Stimulated activated CD8-positive, alpha-beta memory T cell treated with anti-CD3 and anti-CD28 coated beads, Interleukin-2, amount 100 ng/mL, for 48 hours (primary cell): ENCODE measurements at places on chromosomes 7 and 10.

- DNase-seq, result no peak
These were observed 5.7 kb upstream of the NDST2 start for GRCh38 chr10:73816917-73817729.

- no peak for DNase-seq
These were observed 12.7 kb upstream of the VDAC2 start for GRCh38 chr10:75197906-75198305.

- DNase-seq, result no peak
These were observed 19.1 kb upstream of the SVOPL start for GRCh38 chr7:138720286-138720685.

DNA sequence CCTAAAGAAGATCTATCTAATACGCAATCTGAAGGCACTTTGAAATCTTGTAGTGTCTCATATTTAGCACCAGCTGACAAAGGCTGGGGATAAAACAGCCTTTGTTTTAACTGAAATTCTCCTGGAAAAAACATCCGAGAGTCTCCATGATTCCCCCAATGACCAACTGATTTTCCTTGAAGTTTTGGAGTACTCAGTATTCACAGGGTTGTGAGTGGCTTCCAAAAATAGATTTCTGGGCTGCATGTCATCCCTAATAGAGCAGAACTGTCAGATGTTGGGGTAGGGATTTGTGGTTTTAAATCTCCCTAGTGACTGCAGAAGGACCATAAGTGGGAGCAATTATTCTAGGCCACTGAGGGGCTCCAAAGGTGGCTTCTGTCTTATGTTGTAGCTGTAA lies 206.4 kb downstream of the TAX1BP1 start:
- DNase-seq, result no peak

- DNase-seq, result no peak
These were observed 96.4 kb downstream of the COBL start for GRCh38 chr7:51220226-51220625.

- no peak for DNase-seq
These were observed 103.7 kb upstream of the AOAH start for GRCh38 chr7:36827726-36828703.
